ENCODE measurements at places on chromosomes 16 and 17. TPM values are rescaled to one million over a fixed set of nuclear protein-coding genes. Genes with fewer than 3 reads are reported as not detected.

DNA sequence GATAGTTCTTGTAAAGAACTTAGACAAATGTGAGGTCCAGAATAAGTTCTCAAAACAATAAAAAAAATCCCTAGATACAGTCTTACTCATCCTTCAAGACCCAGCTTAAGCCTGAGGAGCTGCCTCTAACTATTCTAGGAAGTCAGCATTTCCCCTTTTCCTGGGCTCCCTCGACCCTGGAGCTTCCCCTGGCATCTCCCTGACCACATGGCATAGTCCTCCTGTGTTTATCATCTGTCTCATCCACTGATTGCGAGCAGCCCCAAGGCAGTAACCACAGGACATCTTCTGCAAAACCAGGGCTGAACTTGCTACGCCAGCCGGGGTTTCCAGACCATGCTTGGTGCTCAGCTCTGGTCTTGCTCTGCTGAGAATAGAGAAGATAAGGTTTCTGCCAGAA lies 36.7 kb upstream of the NLRP1 start:
- no peak for DNase-seq

The CDH13 gene
- total RNA-seq = 265 TPM

DNA sequence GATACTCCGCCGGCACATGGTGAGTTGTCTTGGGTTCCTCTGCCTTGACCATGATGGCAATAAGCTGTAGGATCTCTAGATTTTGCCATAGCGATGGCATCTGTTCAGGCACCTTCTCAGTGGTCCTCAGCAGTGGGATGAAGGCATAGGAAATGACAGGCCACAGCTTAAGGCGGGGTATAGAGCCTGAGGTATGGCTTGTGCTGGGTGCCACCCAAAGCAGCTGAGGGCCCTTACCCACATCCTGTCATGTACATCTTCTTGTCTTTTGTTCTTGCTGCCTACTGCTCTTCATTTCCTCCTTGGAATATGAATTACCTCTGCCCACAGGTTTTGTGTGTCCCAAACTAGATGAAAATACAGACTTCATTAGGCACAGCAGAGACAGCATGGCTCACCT lies 29.5 kb downstream of the KAT7 start:
- DNase-seq = no peak

The ABCC11 gene
- not detected for total RNA-seq

DNA sequence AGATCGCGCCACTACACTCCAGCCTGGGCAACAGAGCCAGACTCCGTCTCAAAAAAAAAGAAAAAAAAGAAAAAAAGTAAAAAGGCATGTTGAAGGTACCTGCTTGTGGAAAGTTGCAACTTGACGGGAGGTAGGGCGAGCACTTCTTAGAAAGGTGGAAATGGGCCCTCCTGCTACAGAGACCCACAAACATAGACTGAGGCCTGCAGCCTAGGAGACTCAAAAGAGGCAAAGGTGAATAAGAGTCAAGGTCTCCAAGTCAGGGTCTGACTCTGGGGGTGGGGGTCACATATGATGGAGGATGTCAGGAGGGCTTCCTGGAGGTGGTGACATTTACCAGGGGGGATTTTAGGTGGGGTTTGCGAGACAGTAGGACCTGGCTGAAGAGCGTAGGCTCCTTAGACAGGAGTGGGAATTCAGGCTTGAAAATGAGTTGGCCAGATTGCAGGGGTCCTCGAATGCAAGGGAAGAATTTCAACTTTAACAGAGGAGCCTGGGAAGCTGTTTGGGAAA lies 303.0 kb downstream of the SEC14L1 start:
- DNase-seq = no peak

The KRTAP4-9 gene
- total RNA-seq = not detected

The KRTAP4-4 gene
- not detected for total RNA-seq

- DNase-seq = no peak
Measured at GRCh38 chr17:63786971-63787711, 13.2 kb downstream of the DDX42 start.

The TEX14 gene
- 0.24 TPM for total RNA-seq

- DNase-seq = no peak
Measured at GRCh38 chr17:79936641-79937381, 97.6 kb upstream of the CBX4 start.

The MT1E gene
- total RNA-seq = 47.8 TPM

- no peak for DNase-seq
Measured at GRCh38 chr17:73393962-73394361, 82.2 kb upstream of the CDC42EP4 start.

All from aorta (tissue), 5 donors.